ENCODE measurements at places on chromosomes 16 and 17. TPM values are rescaled to one million over a fixed set of nuclear protein-coding genes. Genes with fewer than 3 reads are reported as not detected.
A peak's percentile ranks its signal among the peaks of the same experiment; 100 is the strongest.

GRCh38 chr17:81871387-81872230, 472 bp upstream of the ARHGDIA start:
- DNase-seq, result peak; percentile 90
- H3K27ac ChIP-seq, result peak overlapping the region; percentile 93
- peak overlapping the region; percentile 81 for H3K4me3 ChIP-seq
- peaks cover 30% of the 10 kb centered on the region for H3K36me3 ChIP-seq
- no peaks in the 10 kb centered on the region for H3K4me1 ChIP-seq

- no peak for DNase-seq
- H3K4me1 ChIP-seq, result peaks cover 39% of the 10 kb centered on the region
- peak overlapping the region; percentile 71 for H3K4me3 ChIP-seq
- H3K27me3 ChIP-seq, result no peaks in the 10 kb centered on the region
These were observed 427 bp upstream of the MMP28 start for GRCh38 chr17:35795871-35796265.

DNA sequence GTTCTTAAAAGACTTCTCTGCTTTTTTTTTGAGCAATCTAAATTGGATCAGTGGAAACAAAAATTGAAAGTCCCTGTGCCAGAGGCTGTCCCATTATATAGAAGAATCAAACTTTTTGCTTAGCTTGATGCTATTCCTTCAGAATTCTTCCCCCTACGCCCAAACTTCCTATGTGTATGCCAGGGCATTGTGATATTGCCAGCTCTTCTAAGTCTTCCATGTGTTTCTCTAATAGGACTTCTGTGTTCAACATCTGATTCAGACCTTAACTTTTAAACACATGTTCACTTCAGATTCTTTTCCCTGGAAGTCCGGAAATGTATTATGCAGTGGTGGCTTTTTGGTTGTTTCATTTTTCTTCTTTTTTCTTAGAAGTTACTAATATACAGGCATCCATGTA, 18.7 kb downstream of the PTRH2 start:
- no peaks in the 10 kb centered on the region for H3K27me3 ChIP-seq
- H3K27ac ChIP-seq, result no peak overlapping the region
- H3K4me3 ChIP-seq, result no peak overlapping the region
- DNase-seq, result no peak

DNA sequence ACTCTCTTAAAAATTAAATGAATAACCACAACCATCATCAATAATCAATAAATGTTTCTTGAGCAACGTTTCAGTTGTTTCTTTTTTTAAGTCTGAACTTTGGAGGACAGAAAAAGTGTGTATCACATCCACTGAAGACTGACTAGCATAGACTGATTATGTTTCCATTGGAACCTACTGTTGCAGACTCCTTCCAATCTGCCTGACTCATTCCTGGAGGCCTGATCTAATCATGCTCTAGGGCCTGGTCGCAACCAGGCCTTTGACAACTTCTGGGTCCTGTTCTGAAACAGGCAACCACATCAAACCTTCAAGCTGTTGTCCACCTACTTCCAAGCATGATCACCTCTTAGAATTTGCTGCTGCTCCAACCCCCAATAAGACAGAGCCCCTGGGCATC, 109.2 kb upstream of the NUDT7 start:
- no peak overlapping the region for H3K27ac ChIP-seq
- H3K36me3 ChIP-seq, result no peaks in the 10 kb centered on the region
- no peaks in the 10 kb centered on the region for H3K4me1 ChIP-seq
- no peaks in the 10 kb centered on the region for H3K27me3 ChIP-seq

- no peak overlapping the region for H3K4me3 ChIP-seq
- H3K4me1 ChIP-seq, result peaks cover 4% of the 10 kb centered on the region
- peaks cover 8% of the 10 kb centered on the region for H3K36me3 ChIP-seq
- no peak overlapping the region for H3K27ac ChIP-seq
These were observed 35.3 kb downstream of the PRMT7 start for GRCh38 chr16:68345958-68346635.

DNA sequence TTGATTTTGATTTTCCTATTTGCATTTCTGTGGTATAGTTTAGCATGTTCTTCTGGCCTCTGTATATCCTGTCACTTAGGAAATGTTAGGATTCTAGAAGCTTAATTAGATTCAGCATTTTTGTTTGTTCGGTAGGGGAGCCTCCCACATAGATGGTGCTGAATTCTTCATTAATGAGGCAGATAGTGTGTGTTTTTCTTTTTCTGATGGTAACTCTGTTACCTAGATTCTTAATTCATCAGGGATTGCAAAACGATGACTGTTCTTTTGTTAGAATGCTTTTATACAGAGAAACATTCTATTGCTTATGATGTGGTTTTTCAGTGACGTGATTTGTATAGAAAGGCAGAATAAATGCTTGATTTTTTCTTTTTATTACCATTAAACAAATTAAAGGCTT, 19.0 kb downstream of the BANP start:
- H3K36me3 ChIP-seq, result peaks cover 21% of the 10 kb centered on the region
- H3K27me3 ChIP-seq, result no peaks in the 10 kb centered on the region
- no peak overlapping the region for H3K4me3 ChIP-seq
- DNase-seq, result no peak
- H3K4me1 ChIP-seq, result no peaks in the 10 kb centered on the region

GRCh38 chr16:27692576-27692975, 142.6 kb downstream of the KATNIP start:
- H3K4me3 ChIP-seq, result no peak overlapping the region
- H3K27ac ChIP-seq, result no peak overlapping the region
- H3K4me1 ChIP-seq, result no peaks in the 10 kb centered on the region
- no peak for DNase-seq
- no peaks in the 10 kb centered on the region for H3K27me3 ChIP-seq
- no peaks in the 10 kb centered on the region for H3K36me3 ChIP-seq

- H3K4me1 ChIP-seq, result no peaks in the 10 kb centered on the region
- no peaks in the 10 kb centered on the region for H3K36me3 ChIP-seq
- no peak overlapping the region for H3K27ac ChIP-seq
- H3K4me3 ChIP-seq, result no peak overlapping the region
- H3K27me3 ChIP-seq, result no peaks in the 10 kb centered on the region
These were observed 5.7 kb upstream of the SLC4A1 start for GRCh38 chr17:44273607-44274006.

DNA sequence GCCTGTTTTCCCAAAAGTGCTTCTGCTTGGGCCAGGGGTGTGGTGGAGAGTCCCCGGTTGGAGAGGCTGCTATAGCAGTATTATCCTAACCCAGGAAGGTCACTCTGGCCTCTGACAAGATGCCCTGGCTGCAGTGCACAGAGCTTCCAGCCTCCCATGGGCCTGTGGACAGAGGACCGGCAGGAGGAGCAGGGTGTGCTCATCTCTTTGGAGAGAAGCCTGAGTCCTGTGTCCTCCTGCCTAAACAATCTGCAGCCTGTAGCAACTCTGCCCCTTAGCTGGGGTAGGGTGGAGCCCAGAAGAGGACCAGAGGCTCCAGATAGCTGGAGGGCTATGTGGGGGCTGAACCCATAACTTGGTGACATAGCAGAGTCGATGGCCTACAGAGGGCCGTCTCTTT, 78.0 kb downstream of the MPRIP start:
- H3K27ac ChIP-seq, result peak overlapping the region; percentile 70
- no peaks in the 10 kb centered on the region for H3K27me3 ChIP-seq
- H3K4me1 ChIP-seq, result peaks cover 74% of the 10 kb centered on the region
- no peak for DNase-seq
- H3K36me3 ChIP-seq, result no peaks in the 10 kb centered on the region

Gene GNPTG
- 51.1 TPM for total RNA-seq

Gene HSD17B2
- total RNA-seq, result not detected

Gene NPIPB13
- total RNA-seq, result 9.2 TPM

Gene CCL4
- 1.9 TPM for total RNA-seq
